ENCODE measurements at places on chromosomes 12 and 14.

- no peak for DNase-seq
These were observed 222.5 kb upstream of the PRICKLE1 start for GRCh38 chr12:42812086-42812485.

DNA sequence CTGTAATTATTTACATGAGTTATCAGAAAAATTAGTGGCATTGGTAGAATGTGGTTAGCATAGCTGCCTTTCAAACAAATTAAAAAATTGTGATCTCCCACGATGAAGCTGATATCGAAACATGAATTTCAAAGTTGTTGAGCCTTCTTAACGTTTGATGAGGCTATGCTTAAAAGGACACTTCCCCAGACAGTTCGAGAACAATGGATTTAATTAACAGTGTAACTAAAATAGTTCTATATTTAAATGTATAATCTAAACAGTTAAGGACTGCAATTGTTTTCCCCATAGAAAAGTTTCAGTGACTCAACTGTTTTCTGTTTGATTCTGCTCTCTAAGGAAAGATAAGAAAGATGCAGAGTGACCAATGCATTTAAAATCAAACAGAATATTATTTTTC lies 1.6 kb downstream of the CLEC2B start:
- no peak for DNase-seq

- no peak for DNase-seq
These were observed 73.6 kb downstream of the ARID2 start for GRCh38 chr12:45803111-45803510.

GRCh38 chr14:79328863-79329262 lies 882.4 kb downstream of the DIO2 start:
- DNase-seq: no peak

DNA sequence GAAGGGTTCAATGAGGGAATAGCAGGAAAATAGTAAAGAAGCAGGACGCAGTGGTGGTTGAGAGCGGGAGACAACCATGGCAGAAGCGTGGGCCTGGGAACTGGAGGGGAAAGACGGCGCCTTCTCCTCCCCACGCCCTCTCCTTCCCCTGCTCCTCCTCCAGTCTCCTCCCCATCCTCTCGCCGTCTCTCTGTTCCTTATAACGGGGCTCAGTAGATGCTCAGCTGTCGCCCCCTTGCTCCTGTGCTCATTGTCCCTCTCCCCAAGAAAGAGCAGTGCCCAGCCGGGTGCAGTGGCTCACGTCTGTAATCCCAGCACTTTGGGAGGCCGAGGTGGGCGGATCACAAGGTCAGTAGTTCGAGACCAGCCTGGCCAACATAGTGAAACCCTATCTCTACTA lies 142.0 kb downstream of the BCL11B start:
- DNase-seq: no peak

GRCh38 chr12:112168561-112168971 lies 43.2 kb downstream of the TRAFD1 start:
- DNase-seq: no peak

DNA sequence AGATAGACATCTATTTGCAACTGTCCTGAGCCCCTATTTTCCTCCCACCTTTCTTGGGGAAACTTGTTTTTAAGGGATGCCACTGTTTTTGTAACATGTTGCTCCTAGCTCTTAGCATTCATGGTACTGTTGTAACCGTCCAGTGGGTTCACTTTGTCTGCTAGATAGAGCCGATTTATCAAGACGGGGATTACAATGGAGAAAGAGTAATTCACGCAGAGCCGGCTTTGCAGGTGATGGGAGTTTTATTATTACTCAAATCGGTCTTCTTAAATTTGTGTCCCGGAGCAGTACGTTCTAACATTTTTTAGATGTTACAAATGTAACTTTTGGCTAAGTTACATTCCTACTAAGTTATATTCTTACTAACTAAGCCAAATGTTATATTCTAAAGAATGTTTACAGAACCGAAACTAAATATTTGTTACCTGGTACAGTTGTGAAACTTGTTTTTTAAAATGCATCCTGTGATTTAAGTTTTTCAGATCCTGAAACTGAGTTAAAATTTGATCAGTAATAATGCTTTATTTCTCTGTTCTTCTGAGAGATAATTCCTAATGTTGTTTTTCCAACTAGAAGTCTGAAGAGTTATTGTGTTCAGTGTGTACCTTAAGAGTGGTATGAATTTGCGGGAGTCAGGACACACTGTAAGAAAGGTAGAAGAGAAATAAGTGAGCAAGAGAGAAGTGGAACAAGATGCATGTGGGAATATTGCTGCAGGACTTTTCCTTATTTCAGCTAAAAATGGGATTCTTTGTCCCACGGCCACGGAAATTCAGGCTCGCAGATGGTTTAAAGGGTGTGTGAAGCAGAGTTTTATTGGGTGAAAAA lies 20.6 kb upstream of the CLEC2D start:
- DNase-seq: no peak

- no peak for DNase-seq
These were observed 156.3 kb downstream of the MSRB3 start for GRCh38 chr12:65434737-65435136.

Data from LNCaP clone FGC (cell line).